CD8-positive, alpha-beta T cell (primary cell): ENCODE measurements at places on chromosomes 5 and 9.

DNA sequence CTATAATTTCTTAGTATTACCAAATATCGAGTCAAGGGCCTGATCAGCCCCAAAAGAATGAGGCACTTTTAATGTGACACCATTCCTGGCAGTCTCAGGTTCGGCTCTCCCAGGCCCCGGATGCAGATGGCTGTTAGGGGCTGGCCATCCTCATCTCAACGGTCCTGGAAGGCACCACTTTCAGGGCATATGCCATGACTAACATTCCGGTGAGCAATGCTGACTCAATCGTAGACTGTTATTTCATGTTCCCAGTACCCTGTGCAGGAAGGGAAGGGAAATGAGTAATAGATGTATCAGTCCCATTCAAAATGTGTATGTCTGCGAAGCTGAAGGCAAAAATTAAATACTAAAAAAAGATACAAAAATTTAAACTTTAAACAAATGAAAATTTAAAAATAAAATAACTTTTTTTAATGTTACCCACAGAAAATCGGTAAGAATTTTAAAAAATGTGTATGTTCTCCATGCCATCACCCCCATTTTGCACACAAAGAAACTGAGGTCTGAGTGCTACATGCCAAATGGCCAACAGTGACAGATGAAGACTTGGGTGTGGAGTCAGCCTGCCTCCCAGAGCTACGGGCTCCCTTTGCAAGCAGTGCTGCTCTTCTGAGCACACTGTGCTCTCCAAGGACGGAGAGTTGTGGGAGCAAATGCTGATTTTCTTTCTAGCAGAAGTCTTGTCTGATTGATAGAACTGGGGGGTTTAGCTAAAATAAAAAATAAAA, 79.0 kb downstream of the GLDC start:
- DNase-seq: no peak

GRCh38 chr5:168117469-168117868, 174.0 kb upstream of the WWC1 start:
- DNase-seq: no peak

GRCh38 chr5:136754216-136754615, 388.9 kb upstream of the TRPC7 start:
- no peak for DNase-seq

DNA sequence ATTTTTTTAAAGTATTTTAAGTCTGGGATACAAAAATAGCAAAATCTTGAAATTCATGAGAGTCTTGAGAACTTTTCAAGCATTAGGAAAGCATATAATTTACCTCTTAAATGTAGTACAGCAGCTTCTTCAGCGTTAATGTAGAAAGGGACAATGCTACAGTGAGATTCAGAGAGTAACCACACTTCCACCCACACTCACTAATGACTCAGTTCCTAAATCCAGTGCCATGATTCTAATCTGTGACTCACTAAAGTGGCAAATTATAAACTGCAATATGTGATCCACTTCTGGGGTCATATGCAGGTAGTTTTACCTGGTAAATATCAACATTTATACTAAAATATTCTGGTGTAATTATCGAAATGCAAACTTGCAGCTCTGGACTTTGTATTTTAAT, 434.5 kb upstream of the TUSC1 start:
- no peak for DNase-seq
